Activated T-cell treated with anti-CD3 and anti-CD28 coated beads, Interleukin-2, amount 50 U/mL, for 48 hours (primary cell): ENCODE measurements at places on chromosomes 7 and 10.

- peak; percentile 34 for DNase-seq
Observed at GRCh38 chr7:151626422-151627115, 106.9 kb upstream of the RHEB start.

DNA sequence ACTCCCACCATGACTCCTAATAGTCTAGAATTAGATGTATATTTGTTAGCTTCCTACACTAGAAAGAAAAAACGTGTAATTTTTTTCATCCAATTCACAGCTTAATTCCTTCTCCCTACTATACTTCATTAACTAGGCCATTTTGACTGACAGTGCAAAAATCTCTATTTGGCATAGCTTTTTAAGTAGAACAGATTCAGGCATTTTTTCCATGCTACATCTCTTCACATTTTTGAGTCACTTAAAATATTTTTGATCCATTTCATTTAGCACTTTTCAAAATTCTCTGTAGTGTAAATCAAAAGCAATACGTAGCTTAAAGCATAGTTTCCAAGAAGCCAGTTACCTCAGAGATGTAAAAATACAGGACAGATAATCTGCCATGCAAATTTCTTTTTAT lies 391.1 kb upstream of the NPVF start:
- DNase-seq: no peak

DNA sequence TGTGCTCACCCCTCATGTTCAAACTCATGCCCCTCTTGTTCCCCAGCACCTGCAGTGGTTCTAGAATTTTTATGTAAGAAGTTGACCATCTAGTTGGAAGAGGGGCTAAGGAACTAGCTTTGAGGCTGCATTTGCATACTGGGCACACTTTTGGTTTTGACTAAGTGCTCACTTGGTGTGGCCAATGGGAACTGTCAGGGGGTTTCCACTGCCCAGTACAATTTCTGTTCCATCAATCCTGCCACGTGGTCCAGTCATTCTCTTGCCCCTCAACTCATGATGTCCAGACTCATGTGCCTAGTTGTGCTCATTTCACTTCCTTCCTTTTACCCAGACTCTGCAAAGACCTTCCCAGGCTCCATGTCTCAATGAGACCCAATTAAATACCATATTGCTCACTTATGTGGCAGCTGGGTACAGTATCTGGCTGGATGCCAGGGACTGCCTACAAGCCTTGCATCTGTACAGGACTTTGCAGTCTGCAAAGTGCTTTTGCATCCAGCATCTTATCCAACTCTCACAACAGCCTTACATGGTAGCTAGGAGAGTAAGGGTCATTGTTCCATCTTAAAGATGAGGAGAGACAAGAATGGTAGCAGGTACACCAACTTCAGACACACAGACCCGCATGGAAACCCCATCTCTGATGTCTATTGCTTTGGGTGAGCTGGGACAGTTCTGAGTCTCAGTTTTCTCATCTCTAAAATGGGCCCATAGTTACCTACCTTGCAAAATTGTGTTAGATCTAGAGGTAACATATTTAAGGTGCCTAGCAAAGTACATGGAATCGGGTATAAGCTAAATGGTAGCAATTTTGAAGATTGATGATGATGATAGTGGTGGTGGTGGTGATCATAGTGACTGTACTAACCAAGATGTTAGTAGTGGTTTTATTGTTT lies 30.1 kb upstream of the KCNMA1 start:
- no peak for DNase-seq

GRCh38 chr7:91351374-91351773 lies 87.1 kb downstream of the FZD1 start:
- DNase-seq: no peak

GRCh38 chr7:55060085-55060484 lies 41.3 kb downstream of the EGFR start:
- no peak for DNase-seq

GRCh38 chr10:70087616-70088307 lies 35.1 kb downstream of the MACROH2A2 start:
- no peak for DNase-seq

DNA sequence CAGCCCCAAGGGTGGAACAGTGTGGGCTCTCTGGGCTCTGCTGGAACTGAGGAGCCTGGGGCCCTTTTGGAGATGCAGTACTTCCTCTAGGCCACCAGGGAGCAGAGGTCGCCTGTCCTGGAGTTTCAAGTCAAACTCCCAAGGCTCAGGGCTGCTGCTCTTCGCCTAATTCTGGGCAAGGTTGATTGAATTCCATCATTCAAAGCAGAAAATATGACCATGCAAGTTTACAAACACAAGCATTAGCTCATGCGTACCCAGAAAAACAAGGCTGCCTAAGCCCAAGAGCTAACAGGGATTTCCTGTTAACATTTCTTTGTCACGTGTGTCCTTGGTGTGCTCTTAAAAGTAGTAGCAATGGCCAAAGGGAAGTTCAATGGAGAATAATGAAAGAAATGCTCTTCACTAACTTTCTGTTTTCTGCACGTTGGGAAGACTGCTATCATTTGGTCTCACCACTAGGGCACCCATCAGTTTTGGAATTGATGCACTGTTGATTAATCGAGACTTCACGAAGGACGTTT lies 20.1 kb downstream of the LDB3 start:
- peak; percentile 53 for DNase-seq

GRCh38 chr7:137960020-137960419 lies 41.9 kb downstream of the CREB3L2 start:
- no peak for DNase-seq

DNA sequence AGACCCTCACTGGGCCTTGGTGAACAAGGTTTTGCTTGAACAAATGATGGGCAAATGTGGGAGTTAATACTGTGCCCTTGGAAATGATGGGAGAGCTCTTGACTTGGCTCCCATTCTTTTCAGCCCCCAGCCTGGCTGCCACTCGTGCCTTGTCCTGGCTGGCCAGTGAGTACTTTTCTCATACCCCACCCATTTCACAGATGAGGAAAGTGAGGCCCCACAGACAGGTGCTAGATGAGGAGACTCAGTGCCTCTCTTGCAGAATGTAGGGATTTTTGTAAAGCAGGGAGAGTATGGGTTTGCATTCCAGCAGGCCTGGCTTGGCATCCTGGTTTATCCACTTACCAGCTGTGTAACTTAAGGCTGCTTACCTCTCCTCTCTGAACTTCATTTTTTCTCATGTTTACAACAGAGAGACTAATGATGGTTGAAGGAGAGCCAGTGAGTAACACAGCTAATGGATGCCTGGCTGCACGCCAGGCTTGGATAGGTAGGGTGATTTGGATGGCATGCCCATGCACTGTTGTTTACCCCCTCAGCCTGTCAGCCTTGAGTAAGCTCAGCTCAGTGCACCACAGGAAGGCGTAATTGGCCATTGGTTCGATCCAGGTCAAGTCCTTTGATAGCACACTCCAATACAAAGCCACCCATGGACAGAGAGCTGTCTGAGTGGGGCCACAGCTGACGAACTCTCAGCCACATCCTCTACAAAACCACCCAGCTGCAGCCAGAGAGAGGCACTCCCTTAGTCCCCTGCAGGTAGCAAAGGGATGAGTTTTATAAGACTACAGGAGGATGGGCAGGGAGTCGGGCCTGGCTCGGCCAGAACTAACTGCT lies 436.8 kb downstream of the RPS24 start:
- no peak for DNase-seq

GRCh38 chr7:103123529-103123928 lies 25.4 kb downstream of the NAPEPLD start:
- no peak for DNase-seq

DNA sequence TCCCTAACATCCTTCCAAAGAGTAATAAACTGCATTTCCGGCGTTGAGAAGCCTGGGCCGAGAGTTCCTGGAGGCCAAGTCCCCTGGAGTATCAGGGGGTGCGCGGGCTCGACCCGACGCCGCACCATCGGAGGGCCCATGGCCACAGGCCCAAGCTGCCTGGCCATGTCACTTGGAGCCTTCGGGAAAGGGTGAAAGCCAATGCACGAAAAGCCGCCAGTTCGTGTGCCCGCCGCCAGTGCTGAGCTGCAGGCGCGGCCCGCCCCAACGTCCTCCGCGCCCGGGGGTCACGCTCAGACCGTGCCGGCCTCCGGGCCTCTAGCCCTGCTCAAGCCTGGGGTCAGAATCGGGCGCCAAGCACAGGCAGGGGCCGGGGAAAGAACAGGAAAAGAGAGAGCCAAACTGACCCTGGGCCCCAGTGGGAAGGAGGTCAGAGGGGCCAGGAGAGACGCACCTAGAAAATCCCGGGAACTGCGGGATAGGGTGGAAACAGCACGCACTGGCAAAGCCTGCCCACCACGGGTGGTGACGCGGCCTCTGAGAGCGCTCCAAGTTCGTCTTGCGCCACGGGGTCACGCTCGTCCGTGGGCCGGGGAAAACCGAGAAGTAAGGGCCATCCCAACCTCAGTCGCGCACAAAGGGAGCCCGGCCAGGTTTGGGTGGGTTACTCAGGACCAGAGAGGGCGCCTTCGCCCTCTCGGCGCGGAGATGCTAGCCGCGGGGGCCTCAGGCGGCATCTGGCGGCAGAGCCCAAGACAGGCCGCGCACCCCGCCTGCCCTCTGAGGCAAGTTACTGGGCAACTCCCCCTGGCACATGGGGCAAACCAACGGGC lies 4.2 kb upstream of the EBF3 start:
- no peak for DNase-seq

DNA sequence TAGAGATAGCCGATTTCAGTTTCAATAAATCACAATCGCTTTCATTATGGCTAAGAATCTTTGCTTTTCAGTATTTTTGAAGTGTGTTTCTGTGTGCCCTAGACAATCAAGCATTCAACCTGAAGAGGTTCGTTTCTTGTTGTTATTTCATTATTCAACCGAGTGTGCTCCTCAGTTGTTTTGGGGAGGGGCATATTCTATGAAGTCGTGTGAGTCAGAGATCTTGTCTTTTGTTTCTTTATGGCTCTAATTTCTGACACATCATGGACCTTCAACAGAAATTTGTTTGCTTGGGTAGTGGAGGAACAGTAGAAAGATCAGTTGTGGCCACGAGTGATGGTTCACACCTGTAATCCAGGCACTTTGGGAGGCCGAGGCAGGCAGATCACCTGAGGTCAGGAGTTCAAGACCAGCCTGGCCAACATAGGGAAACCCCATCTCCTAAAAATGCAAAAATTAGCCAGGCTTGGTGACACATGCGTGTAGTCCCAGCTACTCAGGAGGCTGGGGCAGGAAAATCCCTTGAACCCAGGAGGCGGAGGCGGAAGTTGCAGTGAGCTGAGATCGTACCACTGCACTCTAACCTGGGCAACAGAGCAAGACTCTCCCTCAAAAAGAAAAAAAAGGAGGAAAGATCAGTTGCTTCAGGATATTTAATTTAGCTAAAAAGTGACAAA lies 38.3 kb downstream of the C1QL3 start:
- DNase-seq: no peak

- DNase-seq: no peak
Observed at GRCh38 chr10:9654261-9654660, 1363.4 kb upstream of the CELF2 start.

DNA sequence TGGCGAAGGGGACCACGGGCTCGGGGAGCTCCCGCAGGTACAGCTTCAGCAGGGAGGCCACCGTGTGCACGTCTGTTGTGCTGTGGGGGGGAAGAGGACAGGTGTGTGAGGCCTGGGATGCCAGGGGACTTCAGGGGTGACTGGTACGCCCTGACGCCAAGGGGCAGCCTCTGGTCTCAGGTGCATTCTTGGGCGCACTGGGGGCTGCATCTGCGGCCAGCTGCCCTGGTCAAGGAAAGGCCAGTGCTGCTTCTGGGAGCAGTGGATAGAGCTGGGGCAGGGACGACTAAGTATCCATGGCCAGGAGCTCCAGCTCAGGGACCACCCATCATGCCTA lies 148.5 kb downstream of the MAPK8 start:
- no peak for DNase-seq

DNA sequence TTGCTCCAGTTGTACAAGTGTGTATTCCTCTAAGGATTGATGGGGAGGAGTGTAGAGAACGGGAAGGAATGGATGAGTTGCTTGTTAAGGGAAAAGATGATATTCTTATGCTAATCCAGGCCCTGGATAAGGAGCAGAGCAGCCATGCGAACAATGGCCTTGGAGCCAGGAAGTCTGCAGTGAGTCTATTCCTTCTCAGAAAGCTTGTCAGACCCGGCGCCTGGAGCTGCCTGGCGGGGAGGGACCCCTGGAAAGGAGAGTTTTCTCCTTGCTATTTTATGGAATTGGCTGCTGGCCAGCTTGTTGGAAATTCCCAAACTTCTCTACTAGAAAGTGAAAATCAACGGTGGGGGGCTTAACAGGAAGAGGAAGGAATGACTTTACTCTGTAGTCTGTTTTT lies 89.1 kb downstream of the MMRN2 start:
- no peak for DNase-seq

DNA sequence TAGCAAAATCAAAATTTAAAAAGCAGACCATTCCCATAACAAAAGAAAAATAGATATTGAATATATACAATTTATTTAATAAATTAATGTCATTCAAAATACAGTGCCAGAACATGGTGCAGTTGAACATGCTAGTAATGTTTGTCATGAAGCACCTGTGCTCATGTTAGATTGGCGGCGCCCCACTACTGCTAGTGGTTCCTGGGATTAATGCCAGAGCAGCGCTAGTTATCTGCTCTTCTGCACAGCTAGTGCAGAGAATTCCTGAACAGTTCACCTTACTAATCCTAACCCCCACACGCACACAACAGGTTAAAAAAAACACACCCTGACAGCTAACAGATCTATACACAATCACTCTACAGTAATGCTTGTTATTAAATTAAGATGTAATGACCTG lies 23.4 kb downstream of the KBTBD2 start:
- no peak for DNase-seq

DNA sequence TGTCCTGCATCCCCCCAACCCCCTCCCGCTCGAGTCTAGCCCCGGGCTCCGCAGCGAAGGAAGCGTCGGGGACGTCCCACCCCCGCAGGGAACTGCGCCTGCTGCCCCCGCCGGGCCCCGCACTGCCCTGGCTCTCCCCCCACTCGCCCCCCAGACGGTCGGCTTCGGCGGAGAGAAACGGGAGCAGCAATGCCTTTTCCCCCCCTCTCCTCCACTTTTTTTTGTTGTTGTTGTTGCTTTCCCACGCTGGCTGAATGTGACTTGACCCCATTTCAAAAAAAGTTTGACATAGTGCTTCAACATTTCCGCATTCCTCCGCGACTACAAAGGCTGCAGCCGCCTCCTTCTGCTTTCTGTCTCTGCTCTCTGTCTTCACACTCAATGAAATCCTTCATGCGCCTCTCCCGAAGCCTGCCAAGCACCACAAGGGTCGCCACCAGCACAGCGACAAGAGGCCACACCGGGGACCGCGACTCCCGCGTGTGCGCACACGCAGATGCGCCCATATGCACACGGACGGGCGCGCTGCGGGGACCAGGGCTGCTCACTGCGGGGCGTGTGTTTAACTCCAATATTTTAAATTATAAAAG lies 1.0 kb downstream of the CDK6 start:
- peak; percentile 76 for DNase-seq
